Activated CD4-positive, alpha-beta T cell treated with anti-CD3 and anti-CD28 coated beads for 48 hours (primary cell): ENCODE measurements at places on chromosomes 12 and 14.
A peak's percentile ranks its signal among the peaks of the same experiment; 100 is the strongest.

GRCh38 chr12:10617863-10618262, 4.5 kb upstream of the MAGOHB start:
- DNase-seq = no peak

DNA sequence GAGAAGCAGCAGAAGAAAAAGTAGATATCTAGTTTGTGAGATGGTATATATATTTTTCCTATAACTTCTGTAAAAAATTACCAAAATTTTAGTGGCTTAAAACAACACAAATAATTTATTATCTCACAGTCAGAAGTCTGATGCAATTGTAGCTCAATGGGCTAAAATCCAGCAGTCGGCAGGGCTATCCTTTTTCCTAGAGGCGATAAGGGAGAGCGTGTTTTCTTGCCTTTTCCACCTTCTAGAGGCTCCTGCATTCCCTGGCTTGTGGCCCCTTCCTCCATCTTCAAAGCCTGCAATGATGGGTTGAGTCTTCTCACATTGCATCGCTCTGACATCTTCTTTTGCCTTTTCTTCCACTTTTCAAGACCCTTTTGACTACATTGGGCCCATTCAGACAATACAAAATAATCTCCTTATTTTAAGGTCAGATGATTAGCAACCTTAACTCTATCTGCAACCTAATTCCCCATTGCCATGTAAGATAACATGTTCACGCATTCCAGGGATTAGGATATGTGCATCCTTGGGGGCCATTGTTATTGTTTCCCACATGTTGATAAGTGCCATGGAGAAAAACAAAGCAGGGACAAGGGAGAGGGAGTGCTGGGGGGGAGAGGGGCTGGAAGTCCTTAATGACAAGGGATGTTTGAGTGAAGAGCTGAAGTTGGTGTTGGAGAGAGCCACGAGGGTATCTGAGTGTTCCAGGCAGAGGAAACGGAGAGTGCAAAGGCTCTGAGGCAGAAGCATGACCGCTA, 13.8 kb upstream of the DDX47 start:
- no peak for DNase-seq

GRCh38 chr14:91415794-91416743, 1.6 kb downstream of the CCDC88C start:
- peak; percentile 78 for DNase-seq

DNA sequence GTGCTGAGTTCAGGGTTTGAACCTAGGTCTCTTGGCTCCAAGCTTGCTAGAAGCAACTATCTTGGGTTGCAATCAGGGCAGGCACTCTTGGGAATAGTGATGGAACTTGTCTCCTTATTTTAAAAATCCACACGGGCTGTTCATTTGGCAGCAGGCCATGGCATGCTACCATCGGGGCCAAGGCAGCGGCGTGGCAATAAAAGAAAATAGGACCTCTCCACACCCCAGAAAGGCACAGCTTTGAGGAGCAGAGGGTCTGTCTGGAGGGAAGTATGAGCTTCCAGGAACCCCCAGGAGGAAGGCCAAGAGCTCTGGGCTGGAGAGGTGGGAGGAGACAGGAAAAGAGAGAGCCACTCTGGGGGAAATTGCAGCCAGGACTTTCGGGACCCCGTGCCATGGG, 15.3 kb downstream of the RPS6KL1 start:
- DNase-seq = no peak

- no peak for DNase-seq
Observed at GRCh38 chr12:122072031-122072970, 6.3 kb upstream of the MLXIP start.

DNA sequence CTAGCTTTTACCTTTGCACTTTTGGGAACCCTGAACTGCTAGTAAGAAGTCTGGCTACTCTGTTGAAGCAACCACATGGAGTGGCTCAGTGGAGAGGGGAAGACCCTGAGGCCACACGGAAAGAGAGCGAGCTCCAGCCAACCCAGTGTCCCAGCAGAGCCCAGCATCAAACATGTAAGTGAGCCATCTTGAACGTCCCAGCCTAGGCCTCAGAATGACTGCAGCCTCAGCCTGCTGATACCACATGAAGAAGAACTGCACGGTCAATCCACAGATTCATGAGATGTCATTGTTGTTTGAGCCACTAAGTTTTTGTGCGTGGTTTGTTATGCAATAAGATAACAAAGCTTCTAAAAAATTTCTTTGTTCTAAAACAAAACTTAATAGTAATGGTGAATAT, 40.2 kb downstream of the TFCP2 start:
- no peak for DNase-seq

GRCh38 chr14:105335735-105336476, 21.4 kb downstream of the PACS2 start:
- DNase-seq = no peak

- DNase-seq = no peak
Observed at GRCh38 chr12:87266305-87266704, 762.9 kb downstream of the C12orf50 start.

- no peak for DNase-seq
Observed at GRCh38 chr12:105888696-105889095, 250.1 kb downstream of the NUAK1 start.

GRCh38 chr14:78227248-78228077, 57.3 kb downstream of the NRXN3 start:
- no peak for DNase-seq

- no peak for DNase-seq
Observed at GRCh38 chr12:68745376-68745903, 536 bp upstream of the SLC35E3 start.

GRCh38 chr12:9064815-9065606, 50.7 kb downstream of the A2M start:
- peak; percentile 21 for DNase-seq

DNA sequence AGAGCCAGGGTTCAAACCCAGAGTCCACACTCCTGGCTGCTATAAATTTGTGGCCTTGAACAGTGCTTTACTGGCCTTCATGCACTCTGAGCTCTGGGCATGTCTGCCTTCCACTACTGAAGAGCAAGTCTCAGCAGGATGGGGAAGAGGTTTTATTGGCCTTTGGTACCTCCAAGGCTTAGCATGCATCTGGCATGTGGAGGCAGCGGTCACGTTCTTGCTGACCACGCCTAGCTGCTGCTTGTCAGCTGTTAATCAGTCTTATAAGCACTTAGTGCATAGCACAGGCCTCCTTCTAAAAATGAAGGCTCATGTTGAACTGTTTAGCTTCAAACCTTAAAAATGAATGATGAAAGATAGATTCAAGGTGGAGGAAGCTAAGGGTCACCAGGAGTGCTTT, 177.5 kb downstream of the PELI2 start:
- DNase-seq = no peak

DNA sequence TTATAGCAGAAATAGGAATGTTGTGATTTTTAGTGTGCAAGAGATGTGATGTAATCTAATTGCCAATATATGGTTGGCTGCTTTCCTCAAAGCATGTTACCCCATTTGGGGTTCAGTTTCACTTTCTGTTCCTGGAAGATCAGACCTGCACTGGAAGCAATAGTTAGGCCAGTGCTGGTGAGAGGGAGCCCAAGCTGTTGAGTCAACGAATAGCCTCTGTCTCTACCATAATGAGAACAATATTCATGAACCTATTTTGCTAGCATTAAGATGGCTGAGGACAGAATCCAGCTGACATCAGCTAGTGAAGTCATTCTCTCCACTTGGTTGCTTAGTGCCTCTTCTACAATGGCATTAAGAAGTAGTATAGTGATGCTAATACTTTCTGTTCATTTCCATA, 379.9 kb upstream of the DCN start:
- no peak for DNase-seq

GRCh38 chr14:90938615-90939014, 121.8 kb downstream of the RPS6KA5 start:
- DNase-seq = no peak

GRCh38 chr12:46609273-46609623, 216.5 kb downstream of the SLC38A4 start:
- no peak for DNase-seq

DNA sequence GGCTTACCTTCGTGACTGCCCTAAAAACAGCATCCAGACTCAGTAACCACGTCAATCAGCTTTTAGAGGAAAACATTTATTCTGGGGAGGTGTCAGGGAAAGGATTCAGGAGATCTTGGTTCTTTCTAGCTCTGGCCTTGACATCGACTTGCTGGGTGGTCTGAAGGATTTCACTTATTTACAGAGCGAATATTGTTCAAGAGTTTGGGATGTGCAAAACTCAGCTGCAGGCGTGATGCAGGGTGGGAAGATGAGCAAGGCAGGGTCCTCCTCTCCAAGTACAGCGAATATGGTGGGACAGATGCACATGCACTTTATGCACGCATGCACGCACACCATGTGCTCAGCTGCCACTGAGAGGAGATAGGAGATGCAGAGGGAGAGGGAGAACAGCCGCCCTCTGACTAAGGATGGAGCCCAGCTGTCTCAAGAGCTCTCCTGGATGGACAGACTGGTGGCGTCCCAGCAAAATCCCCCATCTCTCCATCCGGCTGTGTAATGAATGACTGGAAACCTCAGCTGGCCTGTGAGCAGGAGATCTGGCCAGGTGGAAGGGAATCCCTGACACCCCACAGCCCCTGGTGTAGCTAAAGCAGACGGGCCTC, 24.4 kb upstream of the BDKRB1 start:
- no peak for DNase-seq

GRCh38 chr14:60485057-60485597, 736 bp downstream of the C14orf39 start:
- no peak for DNase-seq

DNA sequence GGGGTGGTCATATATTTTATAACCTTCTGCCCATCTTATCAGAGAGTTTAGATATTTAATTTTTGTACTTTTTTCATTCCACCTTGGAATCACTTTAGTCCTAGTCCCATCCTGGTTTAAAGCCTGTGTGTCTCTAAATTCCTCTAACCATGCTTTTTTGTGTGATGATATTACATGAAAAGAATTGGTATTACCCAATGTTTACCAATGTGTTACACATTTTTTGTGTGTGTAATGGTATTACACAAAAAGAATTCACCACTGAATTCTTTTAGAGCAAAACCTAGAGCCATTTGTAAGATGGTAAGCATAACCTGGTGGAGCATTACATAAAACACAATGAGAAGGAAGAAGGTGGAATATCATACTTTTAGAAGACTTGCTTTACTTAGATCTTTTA, 77.5 kb downstream of the FAR2 start:
- no peak for DNase-seq

DNA sequence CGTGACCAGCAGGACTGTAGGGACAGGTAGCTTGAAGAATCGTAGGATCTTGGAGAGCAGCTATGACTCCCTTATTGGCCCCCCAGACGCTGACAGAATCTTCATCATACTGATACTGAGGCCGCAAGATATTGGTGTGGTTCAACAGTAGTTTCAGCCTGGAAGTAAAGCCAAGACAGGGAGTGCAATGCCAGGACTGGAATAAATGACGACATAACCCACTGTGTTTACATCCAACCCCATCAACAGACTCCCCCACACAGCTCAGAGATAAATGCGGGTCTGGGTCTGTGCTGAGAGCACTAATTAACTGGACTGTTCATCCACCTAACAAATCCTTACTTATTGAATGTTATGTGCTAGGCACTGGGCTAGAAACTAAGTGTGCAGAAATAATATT, 16.6 kb downstream of the NOXRED1 start:
- DNase-seq = no peak

DNA sequence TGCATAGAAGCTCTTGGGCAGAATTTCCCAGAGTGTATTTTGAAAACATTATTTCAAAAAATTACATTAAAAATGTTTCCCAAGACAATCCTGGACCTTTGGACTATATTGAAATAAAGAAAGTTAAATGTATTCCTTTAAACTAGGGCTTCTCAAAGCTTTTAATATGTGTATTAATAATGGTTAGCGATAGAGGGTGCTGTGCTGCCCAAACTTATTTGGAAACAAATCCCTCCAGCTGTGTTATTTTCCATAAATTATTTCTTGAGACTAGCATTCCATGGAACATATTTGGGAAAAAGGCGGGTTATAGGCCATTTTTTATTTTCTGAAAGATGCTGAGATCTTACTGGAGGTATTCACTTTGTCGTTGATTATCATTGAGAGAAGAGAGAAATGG, 397.8 kb upstream of the MIS18BP1 start:
- DNase-seq = no peak

GRCh38 chr12:91627225-91627624, 444.6 kb upstream of the DCN start:
- no peak for DNase-seq

GRCh38 chr14:31059152-31059924, 33.2 kb upstream of the STRN3 start:
- no peak for DNase-seq

DNA sequence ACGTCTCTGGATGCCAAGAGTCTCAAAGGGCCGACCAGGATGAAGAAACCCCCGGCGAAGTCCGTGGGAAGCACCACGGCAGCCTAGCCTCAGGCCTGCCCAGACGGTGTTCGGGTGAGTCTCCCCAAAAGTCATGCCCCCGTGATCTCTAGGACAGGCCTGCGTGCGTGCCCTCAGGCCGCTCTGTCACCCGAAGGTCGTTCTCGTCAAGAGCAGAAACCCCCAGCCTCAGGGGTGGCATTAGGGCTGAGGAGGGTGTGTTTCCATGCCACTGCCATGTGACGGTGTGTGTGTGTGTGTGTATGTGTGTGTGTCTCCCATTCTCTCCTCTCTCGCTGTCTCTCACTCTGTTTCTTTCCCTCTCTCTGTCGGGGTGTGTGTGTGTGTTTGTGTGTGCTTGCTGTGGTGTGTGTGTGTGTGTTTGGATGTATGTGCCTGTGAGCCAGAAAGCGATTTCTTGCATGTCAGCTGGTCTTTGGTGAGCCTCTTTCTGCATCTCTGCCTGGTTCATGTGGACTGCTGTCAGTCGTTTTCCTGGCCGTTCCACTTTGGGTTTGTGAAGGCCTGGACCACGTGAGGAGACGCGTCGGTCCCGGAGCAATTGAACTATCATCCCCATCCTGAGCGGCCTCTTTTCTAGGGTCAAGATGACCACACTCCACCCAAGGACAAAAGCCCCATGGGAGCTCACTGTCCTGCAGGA, 772.5 kb upstream of the ALG10B start:
- DNase-seq = no peak

DNA sequence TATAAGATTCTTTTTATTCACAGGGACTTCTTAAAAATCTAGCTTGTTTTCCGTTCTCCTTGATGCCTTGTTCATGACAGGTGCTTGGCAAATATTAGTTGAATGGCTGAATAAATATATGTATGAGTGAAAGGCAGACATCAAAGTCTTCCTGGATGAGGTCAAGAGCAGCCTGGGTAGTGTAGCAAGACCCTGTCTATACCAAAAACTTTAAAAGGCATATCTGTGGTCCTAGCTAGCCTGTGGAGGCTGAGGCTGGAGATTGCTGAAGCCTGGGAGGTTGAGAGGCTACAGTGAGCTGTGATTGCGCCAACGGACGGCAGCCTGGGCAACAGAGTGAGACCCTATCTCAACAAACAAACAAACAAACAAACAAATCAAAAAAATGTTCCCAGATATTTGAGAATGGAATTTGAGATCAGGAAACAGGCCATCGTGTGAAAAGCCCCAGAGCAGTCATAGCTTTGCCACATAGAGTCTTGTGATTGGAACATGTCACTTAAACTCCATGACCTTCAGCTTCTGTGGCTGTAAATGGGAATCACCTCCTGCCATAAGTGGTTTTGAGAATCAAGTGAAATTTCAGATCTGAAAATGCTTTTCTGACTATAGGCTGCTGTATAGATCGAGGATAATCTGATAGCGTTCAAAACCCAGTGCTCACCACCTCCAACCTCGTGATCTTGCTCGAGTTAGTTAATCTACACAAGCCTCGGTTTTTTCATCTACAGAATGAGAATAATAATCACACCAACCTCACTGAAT, 64.3 kb downstream of the ZFP36L1 start:
- no peak for DNase-seq

- no peak for DNase-seq
Observed at GRCh38 chr12:110109037-110109836, 14.9 kb upstream of the IFT81 start.

GRCh38 chr14:50943943-50944646, at the start of gene PYGL:
Gene PYGL (minus strand): TSS chr14:50944483. CDS start chr14:50944403, 80 bp downstream.
- peak; percentile 45 for DNase-seq

- DNase-seq = no peak
Observed at GRCh38 chr12:84270470-84271140, 642.0 kb downstream of the SLC6A15 start.
